ENCODE measurements at places on chromosomes 13 and 19.

GRCh38 chr19:47357788-47358680 lies 8.9 kb downstream of the DHX34 start:
- no peak for DNase-seq

GRCh38 chr19:23817519-23817918 lies 58.8 kb upstream of the ZNF681 start:
- peak; percentile 3 for DNase-seq

DNA sequence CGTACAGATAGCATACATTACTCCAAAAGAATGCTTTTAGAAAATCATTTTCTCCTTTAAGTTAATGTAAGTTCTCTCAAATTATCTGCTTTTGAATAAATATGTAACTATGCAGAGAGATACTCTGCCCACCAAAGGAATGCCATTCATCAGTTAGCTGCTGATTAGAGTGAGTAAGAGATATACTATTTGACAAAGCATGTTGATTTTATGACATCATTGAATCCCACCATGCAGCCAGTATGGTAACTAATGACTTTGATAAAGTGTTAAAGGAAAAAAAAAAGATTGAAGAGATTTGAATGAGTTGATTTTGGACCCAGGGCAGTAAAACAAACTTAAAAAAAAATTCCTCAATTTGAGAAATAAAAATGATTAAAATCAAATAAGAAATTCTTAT lies 521.5 kb downstream of the SLITRK6 start:
- DNase-seq = no peak

DNA sequence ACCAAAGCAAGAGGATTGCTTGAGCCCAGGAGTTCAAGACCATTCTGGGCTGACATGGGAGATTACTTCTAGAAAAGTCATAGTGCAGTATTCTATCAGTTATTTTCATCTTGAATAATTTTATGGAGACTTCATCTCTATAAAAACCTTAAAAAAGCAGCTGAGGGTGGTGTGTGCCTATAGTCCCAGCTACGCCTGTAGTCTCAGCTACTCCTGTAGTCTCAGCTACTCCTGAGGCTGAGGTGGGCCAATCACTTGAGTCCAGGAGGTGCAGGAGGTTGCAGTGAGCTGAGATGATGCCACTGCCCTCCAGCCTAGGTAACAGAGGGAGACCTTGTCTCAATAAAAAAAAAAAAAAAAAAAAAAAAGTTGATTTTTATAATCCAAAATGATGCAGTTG lies 22.1 kb upstream of the KCTD4 start:
- DNase-seq = no peak

DNA sequence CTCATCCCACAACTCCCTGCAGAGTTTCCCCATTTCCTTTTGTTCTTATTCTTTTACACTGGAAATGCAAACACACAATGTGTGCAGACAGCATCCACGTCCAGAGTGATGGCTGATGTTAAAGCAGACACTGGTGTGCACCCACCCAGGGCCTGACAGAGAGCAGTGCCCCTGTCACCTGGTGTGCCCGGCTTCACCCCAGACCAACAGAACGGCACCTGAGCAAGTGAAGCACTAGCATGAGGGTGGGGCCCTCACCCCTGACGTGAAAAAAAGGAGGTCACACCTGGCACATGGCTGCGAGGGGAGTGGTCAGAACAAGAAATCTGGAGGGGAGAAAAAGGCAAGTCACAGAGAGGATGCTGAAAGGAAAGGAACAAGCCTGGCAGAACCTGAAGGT lies 12.3 kb downstream of the ZNF575 start:
- no peak for DNase-seq

DNA sequence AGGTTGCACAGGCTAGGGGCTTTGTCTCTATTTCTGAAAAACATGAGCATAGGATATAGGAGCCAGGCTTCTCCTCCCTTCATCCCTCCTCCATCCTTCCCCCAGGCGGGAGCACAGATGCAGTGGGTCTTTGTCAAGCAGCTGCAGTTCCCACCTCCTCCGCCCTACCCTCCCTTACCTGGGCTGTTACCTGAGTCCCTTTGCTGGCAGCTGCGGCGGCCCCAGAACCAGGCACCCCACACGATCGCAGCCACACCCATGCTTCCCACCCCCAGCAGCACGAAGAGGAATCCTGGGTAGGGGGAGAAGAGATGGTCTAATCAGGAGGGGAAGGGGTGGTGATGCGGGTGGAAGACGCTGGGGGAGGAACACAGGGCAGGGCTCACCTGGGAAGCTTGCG lies 7.8 kb downstream of the TMIGD2 start:
- no peak for DNase-seq

DNA sequence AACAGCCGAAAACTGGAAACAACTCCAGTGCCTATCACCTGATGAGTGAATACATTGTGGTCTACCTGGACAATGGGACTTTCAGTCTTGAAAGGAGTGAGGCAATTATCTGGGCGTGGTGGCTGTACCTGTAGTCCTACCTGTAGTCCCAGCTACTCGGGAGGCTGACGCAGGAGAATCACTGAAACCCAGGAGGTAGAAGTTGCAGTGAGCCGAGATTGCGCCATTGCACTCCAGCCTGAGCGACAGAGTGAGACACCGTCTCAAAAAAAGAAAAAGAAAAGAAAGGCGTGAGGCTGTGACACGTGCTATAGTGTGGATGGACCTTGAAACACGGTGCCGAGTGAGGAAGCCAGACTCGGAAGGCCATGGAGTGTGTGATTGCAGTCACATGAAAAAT lies 4.1 kb upstream of the NTN5 start:
- DNase-seq = no peak

DNA sequence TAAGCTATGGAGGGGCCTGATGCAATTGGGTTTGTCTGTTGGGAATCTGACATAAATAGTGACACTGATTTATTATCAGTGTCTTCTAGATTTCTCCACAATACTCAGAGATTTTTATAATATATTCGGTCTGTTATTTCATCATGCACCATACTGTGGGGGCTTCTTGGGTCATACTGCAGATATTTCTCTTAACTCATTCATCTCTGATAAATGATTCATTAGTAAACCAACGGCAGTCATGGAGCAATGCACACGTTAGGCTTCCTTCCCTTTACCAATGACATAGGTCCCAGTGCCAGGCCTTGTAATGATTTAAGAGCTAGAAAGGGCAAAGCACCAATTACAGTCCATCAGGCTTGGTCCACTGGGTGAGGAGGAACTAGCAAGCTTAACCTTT lies 53.6 kb downstream of the FAM216B start:
- no peak for DNase-seq

GRCh38 chr13:35858665-35859064 lies 272.5 kb downstream of the DCLK1 start:
- DNase-seq = no peak
